ENCODE measurements at places on chromosomes 2 and 18. TPM values are rescaled to one million over a fixed set of nuclear protein-coding genes. Genes with fewer than 3 reads are reported as not detected.

C2orf80 gene
- not detected for total RNA-seq

GMPPA gene
- total RNA-seq, result 86.1 TPM

IL36A gene
- total RNA-seq, result not detected

KRCC1 gene
- 75.8 TPM for total RNA-seq

DLX1 gene
- not detected for total RNA-seq

ABCG8 gene
- total RNA-seq, result 0.48 TPM

MAT2A gene
- total RNA-seq, result 156 TPM
